ENCODE measurements at places on chromosomes 13 and 19.

DNA sequence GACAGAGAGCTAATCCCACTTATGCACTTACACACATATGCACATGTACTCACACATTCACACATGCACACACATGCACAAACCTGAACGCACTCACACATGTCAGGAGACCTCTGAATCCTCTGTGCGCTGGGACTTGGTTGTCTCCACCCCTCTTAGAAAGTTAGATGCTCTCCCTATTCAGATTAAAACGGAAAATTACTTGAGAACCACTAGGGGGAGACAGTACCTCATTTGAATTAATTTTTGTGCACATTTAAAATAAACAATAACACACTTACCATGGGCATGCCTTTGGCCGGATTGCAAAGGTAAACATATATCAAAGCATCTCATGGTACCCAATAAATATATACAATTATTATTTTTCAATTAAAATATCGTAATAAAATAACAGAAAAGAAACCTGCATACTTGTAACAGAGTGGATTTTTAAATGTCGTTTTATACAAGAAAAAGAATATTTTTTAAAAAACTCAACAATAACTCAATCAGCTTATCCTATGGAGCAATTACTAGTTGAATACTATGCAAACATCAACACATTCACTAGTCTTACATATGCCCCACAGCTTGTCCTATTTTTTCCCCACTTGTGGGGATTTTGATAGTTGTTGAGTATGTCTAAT, 9.5 kb upstream of the LILRB4 start:
- no peak for DNase-seq

DNA sequence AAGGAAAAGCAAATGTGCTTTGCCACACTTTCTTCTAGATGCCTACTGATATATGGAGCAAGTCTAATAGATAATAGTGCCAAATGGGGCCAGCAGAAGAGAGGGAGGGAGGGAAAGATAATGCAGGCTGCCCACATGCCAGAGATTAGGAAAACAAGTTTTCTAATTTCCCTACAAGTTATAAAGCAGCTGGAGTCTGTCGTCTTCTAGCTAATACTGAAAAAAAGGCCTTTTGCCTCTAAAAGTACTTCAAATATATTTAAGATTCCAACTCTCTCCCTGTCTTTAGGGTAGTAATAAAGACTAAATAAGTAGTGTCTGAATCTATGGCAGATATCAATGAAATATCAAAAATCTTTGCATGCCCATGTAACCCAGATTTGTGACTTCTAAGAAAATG, 632.0 kb upstream of the MIR17HG start:
- DNase-seq: no peak

GRCh38 chr13:55887561-55887960, 1253.2 kb upstream of the PRR20A start:
- no peak for DNase-seq

DNA sequence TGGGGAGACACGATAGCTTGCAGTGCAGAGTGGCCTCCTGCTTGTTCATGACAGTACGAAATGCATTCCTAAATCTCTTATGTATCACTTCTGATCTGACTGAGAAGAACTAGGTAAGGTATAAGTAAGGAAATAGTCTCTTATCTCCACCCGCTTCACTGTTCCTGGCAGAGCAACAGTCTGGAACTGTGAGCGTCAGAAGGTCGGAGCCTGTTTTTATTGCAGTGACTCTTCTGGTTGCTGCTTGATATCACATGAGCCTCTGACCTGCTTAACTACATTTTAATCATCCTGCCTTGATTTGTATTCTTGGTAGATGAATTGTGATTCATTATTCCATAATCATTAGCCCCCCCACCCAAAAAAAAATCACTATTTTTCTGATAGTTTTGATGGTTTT, 69.0 kb downstream of the COL4A2 start:
- no peak for DNase-seq

All from stimulated activated CD8-positive, alpha-beta memory T cell treated with anti-CD3 and anti-CD28 coated beads, Interleukin-7, amount 100 ng/mL, for 1 hour (primary cell).